Activated CD8-positive, alpha-beta memory T cell treated with anti-CD3 and anti-CD28 coated beads, Interleukin-2, amount 10 ng/mL, durations not matched to agents 7 days and 5 days (primary cell): ENCODE measurements at places on chromosomes 1 and 21. TPM values are rescaled to one million over a fixed set of nuclear protein-coding genes. Genes with fewer than 3 reads are reported as not detected.

The OVAAL gene
- not detected for total RNA-seq

The CDKN2C gene
- total RNA-seq, result 43.6 TPM

The FMOD gene
- 0.19 TPM for total RNA-seq

DNA sequence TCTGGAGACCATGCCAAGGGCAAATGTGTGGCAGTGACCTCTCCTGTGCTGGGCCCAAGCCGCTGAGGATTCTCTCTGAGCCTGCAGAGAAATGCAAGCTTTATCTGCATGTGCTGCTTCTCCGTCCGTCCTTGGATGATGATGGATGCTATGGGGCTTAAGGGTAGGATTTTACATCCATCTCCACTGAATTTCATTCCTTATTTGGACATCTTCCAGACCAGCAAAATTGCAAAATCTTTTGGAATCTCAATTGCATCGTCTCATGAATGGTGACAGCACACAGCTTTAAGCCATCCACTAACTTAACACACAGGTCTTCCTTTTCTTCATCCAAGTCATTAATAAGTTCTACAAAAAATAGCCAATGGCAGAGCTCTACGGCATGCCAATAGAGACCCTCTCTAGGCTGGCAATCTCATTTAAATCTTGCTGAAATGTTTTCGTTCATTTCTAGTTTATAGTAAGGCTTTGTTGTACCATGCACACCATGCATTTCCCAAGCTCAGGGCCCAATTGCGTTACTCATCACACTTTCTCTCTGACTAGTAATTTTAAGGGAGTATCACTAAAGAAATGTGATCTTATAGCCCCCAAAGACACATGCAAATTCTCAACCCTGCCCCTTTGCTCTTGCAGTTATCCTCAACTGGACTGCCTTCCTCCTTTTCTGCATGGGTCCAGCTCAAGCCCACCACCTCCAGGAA, 11.1 kb downstream of the BATF3 start:
- no peak overlapping the region for H3K4me3 ChIP-seq
- no peak for DNase-seq
- no peaks in the 10 kb centered on the region for H3K27me3 ChIP-seq
- H3K36me3 ChIP-seq, result peaks cover 42% of the 10 kb centered on the region

- H3K36me3 ChIP-seq, result no peaks in the 10 kb centered on the region
- no peak for DNase-seq
- H3K4me3 ChIP-seq, result no peak overlapping the region
- peaks cover 13% of the 10 kb centered on the region for H3K27me3 ChIP-seq
- H3K4me1 ChIP-seq, result no peaks in the 10 kb centered on the region
These were observed 57.2 kb upstream of the C1orf185 start for GRCh38 chr1:51044834-51045233.

The PLD5 gene
- total RNA-seq, result not detected

The NR0B2 gene
- total RNA-seq, result not detected

DNA sequence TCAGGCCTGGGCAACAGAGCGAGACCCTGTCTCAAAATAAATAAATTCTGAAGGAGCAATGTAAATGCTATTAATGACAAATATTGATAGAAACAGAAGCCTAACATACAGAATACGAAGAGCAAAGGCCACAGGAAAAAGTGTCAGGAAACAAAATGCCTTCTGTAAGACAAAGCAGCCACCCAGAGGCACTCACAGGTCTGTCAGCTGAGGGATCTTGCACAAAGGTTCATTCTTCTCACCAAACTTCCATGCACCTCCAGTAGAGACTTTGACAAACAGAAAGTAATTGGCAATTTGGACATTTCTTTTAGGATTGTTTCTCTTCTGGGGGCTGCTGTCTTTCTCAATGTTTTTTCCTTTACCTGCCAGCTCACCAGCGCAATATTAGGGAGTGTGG, 1.2 kb upstream of the ALDH9A1 start:
- no peak overlapping the region for H3K4me3 ChIP-seq
- H3K27me3 ChIP-seq, result no peaks in the 10 kb centered on the region
- H3K4me1 ChIP-seq, result peaks cover 24% of the 10 kb centered on the region
- peaks cover 12% of the 10 kb centered on the region for H3K36me3 ChIP-seq
- H3K27ac ChIP-seq, result no peak overlapping the region
- no peak for DNase-seq

GRCh38 chr1:248857749-248858095, 1.2 kb downstream of the ZNF692 start:
- peak overlapping the region; percentile 86 for H3K4me3 ChIP-seq
- H3K36me3 ChIP-seq, result peaks cover 14% of the 10 kb centered on the region
- H3K27me3 ChIP-seq, result no peaks in the 10 kb centered on the region
- DNase-seq, result no peak

The ANGPTL7 gene
- total RNA-seq, result not detected

DNA sequence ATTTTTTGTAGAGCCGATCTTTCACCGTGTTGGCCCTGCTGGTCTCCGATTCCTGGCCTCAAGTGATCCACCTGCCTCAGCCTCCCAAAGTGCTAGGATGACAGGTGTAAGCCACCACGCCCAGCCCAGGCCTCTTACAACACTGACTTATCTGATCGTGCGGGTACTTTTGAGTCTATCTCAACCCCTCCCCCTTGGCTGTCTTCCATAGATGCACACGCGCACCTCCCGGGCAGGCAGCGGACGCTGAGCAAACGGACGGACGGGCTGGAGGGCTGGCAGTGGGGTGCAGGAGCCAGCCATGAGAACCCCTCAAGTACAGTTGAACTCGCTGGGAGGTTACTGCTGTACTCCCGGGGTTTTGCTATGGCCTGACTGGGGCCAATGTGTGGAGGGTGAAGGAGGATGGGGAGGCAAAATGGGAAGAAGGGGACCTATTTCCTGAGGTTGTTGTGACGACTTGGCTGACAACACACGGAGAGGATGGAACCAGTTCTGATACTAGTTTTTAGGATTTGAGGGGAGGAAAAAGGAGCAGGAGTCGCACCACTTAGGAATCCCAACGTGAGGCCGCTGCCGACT, 959 bp downstream of the CD58 start:
- peaks cover 69% of the 10 kb centered on the region for H3K4me1 ChIP-seq
- peak overlapping the region; percentile 91 for H3K27ac ChIP-seq
- peaks cover 39% of the 10 kb centered on the region for H3K36me3 ChIP-seq
- no peaks in the 10 kb centered on the region for H3K27me3 ChIP-seq

The HES2 gene
- total RNA-seq, result 0.52 TPM

- peaks cover 2% of the 10 kb centered on the region for H3K36me3 ChIP-seq
- no peak for DNase-seq
- peak within 1 kb of the TSS; percentile 72 for H3K4me3 ChIP-seq
- H3K27ac ChIP-seq, result no peak within 1 kb of the TSS
- H3K27me3 ChIP-seq, result peaks cover 47% of the 10 kb centered on the region
- peaks cover 13% of the 10 kb centered on the region for H3K4me1 ChIP-seq
These were observed at the start of gene PTPRF for GRCh38 chr1:43530483-43531106. Gene PTPRF (plus strand): TSS chr1:43530883. CDS start chr1:43545076, 14,193 bp downstream.

DNA sequence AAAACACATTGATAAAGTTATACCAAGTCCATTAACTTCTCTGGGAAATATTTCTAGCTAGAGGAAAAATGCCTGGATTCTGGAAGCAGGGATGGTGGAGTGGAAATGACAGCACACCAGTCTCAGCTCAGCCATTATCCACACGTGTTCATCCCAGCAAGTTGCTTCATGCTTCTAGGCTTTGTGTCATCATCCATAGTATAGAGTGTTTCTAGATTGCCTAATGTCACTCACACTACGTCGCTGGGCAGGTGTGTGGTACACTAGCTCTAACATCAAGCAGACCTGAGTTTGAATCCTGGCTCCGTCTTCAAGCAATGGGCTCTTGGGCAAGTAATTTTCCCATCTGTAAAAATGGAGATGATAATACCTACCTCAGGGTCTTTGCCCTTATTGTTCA, 326.3 kb downstream of the PBX1 start:
- no peaks in the 10 kb centered on the region for H3K27me3 ChIP-seq
- no peak overlapping the region for H3K4me3 ChIP-seq
- H3K27ac ChIP-seq, result no peak overlapping the region
- no peaks in the 10 kb centered on the region for H3K4me1 ChIP-seq

DNA sequence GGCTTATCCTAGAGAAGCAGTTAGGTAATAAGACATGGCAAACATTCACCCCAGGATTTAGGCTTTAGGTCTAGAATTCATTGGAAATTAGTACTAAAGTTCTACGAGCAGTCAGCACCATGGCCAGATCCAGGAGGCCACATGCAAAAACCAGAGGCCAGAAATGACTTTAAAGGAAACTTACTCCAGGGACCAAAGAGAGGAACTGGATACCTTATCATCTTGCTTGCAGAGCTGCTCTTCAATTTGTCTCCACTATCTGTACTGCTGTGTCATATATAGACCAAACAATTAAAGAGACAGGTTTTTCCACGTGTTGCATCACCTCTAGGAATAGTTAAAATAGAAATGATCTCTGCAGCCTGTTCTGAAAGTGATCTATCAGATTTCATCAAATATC, 127.8 kb downstream of the LMX1A start:
- no peak overlapping the region for H3K4me3 ChIP-seq
- no peak overlapping the region for H3K27ac ChIP-seq
- no peak for DNase-seq
- H3K27me3 ChIP-seq, result peaks cover 8% of the 10 kb centered on the region
- no peaks in the 10 kb centered on the region for H3K4me1 ChIP-seq

The KIF21B gene
- total RNA-seq, result 102 TPM

DNA sequence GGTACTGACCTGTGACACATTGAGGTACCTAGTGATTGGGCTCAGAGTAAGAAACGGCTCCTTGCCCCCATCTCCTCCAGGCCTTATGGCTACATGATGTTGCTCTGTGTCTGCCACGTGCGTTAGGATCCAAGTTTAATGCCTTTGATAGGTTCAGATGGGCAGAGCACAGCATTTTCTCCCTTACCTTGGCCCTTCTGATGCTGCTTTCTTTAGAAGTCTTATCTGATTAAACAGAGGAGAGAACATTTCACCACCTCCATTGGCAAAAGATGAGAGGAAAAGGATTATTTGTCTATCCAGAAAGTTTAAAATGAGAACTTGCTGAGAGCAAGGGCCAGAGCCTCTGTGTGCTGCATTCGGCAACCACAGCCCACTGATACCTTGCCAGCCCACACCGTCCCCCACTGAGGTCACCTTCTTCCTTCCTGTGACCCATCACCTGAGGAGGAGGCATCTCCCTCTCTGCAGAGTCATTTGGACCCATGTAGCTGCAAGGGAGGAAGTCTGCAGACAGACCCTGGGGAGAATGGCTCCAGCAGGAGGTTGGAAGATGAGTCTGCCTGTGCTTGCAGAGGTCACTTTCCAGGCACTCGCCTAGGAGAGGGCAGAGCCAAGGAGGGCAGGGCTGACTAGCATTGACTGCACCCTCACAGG, 16.7 kb downstream of the SHISA4 start:
- no peaks in the 10 kb centered on the region for H3K36me3 ChIP-seq
- H3K4me1 ChIP-seq, result peaks cover 16% of the 10 kb centered on the region
- no peak overlapping the region for H3K4me3 ChIP-seq
- peak; percentile 74 for DNase-seq
- H3K27ac ChIP-seq, result no peak overlapping the region

DNA sequence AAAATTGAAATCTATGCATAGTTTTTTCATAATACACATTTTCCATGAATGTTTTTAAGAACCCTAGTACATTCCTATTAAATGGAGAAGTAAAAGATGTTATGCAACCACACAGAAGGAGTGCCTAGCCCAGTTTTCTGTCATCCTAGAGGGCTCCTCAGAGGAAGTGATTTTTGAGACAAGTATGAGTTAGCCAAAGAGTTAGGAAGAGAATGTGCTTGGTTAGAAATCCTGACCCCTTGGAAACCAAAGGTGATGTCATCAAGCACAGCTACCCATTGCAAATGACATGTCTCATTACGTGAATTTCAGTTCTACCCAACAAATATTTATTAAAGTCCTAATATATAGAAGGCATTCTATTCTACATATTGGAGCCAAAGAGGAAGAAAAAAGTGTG, 88.9 kb upstream of the TNFSF4 start:
- H3K36me3 ChIP-seq, result peaks cover 3% of the 10 kb centered on the region
- DNase-seq, result no peak
- H3K4me1 ChIP-seq, result peaks cover 20% of the 10 kb centered on the region
- H3K27me3 ChIP-seq, result peaks cover 29% of the 10 kb centered on the region

- DNase-seq, result peak; percentile 68
- no peaks in the 10 kb centered on the region for H3K36me3 ChIP-seq
- H3K4me1 ChIP-seq, result peaks cover 32% of the 10 kb centered on the region
These were observed 64.0 kb upstream of the ZNF281 start for GRCh38 chr1:200473698-200474371.

DNA sequence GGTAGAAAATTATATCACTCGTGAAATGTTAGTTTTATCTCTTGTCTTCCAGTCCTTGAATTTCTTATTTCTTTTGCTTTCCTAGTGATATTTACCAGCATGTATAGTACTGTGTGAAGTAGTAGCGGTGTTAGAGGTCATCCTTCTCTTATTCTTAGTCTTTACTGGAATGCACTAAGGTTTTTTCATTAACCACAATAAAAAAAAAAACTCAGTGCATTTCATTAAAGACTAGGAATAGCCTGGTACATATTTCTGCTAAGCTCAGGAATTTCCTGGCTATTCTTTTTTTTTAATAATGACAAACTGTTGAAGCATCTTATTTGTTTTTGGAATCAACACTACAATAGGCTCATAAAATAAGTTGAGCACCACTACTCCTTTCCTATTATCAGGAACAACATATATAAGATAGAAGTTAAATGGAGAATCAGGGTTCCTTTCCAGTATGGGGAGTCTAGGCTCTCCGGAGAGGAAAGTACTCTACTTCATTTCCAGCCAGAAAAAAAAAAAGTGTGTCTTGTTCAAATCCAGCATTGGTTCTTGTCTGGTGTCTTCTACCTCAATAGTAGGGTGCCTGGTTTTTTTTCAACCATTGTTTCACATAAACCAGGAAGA, 60.0 kb downstream of the TNFSF18 start:
- no peaks in the 10 kb centered on the region for H3K36me3 ChIP-seq
- H3K27ac ChIP-seq, result no peak overlapping the region
- no peak for DNase-seq
- H3K4me3 ChIP-seq, result no peak overlapping the region

- H3K4me3 ChIP-seq, result no peak overlapping the region
- no peaks in the 10 kb centered on the region for H3K36me3 ChIP-seq
- H3K27me3 ChIP-seq, result peaks cover 9% of the 10 kb centered on the region
- DNase-seq, result no peak
- no peak overlapping the region for H3K27ac ChIP-seq
These were observed 132.0 kb upstream of the C1orf21 start for GRCh38 chr1:184254849-184255248.

The CLDN17 gene
- not detected for total RNA-seq

DNA sequence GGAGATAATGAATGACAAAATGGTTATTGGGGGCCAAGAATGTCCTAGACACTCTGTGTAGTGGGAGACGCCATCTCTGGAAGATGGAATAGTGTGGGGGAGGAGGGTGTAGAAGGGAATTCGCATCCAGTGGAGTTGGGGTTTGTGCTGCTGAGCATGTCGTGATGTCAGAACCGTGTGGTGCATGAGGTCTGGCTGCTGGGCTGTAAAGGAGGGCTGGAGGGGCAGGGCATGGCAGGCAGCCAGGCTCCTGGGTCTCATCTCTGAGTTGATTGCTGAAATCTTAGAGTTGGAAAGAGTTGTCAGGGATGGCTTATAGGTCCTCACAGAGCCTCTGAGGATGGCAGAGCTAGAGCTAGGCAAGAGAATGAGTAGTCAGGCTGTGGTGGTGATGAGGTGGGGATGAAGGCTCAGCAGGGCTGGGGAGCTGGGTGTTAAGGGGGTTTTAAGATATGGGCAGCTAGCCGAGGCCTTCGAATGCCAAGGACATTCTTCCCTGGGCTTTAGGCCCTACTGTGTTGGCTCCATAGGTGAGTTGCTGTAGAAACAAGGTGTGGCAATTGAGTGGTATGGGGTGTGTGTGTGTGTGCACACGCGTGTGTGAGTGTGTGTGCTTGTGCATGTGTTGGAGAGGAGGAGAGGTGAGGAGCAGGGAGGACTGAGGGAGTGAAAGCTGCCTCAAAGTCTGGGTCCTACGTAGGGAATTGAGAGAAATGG, 1.9 kb downstream of the PPFIA4 start:
- peaks cover 22% of the 10 kb centered on the region for H3K4me1 ChIP-seq
- peaks cover 22% of the 10 kb centered on the region for H3K36me3 ChIP-seq
- H3K27me3 ChIP-seq, result peaks cover 9% of the 10 kb centered on the region
- no peak overlapping the region for H3K27ac ChIP-seq
- no peak overlapping the region for H3K4me3 ChIP-seq
